ENCODE measurements at places on chromosomes 7 and 10.

DNA sequence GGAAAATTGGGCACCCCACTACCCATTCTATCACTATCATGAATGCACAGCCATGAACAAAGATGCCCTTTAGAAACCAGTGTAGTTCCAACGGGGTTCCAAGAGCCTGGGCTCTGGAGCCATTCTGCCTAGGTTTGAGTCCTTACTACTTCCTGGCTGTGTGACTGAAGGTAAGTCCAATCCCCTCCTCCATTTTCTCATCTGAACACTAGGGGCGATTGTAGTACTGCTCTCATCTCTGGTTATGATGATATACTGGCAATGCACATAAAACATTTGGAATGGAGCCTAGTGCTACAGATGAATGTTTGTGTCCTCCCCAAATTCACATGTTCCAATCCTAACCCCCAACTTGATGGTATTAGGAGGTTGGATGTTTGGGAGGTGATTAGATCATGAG, 28.1 kb upstream of the CDH23 start:
- no peak for DNase-seq

GRCh38 chr7:158587162-158588084, at the start of gene PTPRN2:
Gene PTPRN2, minus strand, starts transcription at chr7:158587823.
- DNase-seq, result peak; percentile 57

GRCh38 chr7:44391171-44391570, 65.8 kb upstream of the CAMK2B start:
- no peak for DNase-seq

DNA sequence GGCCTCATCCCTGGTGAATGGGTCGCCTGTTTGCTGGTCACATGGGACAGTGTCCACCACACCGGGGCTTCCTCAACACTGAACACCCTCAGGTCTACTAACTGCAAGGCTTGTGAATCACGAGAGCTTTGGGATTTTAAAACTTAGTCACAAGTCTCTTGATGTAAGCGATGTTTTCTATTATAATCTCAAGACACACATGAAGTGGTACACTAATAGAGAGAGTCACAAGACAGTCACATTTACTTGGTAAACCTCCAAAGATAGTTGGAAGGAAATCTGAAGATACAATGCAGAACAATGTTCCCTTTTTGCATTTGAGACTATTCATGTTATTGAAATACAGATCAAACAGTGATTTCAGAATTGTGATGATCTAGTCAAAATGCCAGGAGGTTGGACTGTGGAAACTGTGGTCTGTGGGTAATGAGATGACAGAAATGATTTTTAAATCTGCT, 233.1 kb upstream of the KLF6 start:
- DNase-seq, result peak; percentile 22

- no peak for DNase-seq
Measured at GRCh38 chr7:70352088-70352487, 753.8 kb downstream of the AUTS2 start.

DNA sequence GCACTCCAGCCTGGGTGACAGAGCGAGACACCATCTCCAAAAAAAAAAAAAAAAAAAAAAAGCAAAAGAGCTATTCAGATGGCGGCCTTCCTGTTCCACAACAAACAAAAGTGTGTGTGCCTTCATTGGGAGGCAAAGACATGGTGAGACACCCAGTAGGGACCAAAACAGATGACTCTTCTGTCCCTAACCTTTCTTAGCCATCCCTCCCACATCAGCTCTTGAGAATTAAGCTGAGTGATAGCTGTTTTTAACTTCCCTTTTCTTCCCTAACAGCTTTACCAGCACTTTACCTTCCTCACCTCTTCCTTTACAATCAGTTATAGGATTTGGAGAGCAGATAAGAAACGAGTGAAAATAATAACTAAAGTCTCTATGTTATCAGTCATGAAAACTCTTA, 48.2 kb downstream of the ARMH3 start:
- peak; percentile 40 for DNase-seq

DNA sequence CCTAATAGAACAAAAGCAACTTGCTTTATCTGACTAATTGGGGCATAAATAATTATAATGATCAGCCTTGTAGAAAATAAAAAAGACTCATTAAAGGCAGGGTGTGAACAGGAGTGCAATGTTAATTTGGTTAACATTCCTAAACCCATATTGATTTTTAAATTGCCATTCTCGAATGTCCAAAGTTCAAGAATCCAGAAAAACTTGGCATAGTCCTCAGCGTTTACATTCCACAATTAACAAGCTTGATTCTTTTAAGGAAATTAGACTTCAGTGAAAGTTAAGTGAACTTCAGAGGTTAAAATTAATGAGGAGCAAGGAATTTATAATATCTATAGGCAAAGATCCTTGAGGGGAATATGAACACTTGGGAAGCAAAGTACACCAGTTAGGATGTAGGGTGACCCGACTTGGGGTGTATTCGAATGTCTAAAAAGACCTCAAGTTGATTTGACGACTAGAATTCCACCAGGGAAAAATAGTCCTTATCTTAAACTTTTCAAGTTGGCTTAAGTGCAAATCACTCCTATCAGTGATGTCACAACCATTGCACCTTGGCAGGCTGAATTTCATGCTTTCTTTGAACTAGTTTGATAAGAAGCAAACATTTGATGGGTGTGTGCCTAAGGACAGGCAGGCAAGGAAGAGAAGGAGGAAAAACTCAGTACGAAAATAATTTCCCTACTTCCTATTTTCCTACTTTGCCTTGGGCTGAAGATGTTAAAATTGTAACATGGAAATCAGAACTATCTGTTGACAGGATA, 830.4 kb upstream of the COBL start:
- no peak for DNase-seq

DNA sequence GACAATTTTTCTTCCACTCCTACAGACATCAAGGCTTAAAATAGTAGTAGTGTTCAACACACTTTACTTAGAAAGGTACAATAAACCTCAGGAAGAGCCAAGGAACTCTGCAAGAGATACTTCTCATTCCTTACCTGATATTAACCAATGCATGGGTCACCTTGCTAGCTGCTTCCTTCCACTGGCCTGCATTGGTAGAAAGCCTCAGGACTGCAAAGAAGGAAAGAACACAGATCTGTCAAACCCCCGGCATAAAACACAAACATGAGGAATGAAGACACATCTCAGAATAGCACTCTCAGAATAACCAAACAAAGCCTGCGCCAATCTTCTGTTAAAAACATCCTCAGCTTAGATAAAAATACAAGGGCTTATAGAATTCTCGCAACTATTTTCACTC, 96.1 kb upstream of the KCNIP2 start:
- no peak for DNase-seq

GRCh38 chr10:85548034-85548433, 818.6 kb downstream of the GRID1 start:
- DNase-seq, result no peak

- DNase-seq, result no peak
Measured at GRCh38 chr10:64023926-64024470, 502.8 kb downstream of the REEP3 start.

GRCh38 chr7:135321556-135321955, 87.9 kb downstream of the STRA8 start:
- DNase-seq, result peak; percentile 28

- DNase-seq, result no peak
Measured at GRCh38 chr7:31022117-31022516, 30.0 kb upstream of the ADCYAP1R1 start.

DNA sequence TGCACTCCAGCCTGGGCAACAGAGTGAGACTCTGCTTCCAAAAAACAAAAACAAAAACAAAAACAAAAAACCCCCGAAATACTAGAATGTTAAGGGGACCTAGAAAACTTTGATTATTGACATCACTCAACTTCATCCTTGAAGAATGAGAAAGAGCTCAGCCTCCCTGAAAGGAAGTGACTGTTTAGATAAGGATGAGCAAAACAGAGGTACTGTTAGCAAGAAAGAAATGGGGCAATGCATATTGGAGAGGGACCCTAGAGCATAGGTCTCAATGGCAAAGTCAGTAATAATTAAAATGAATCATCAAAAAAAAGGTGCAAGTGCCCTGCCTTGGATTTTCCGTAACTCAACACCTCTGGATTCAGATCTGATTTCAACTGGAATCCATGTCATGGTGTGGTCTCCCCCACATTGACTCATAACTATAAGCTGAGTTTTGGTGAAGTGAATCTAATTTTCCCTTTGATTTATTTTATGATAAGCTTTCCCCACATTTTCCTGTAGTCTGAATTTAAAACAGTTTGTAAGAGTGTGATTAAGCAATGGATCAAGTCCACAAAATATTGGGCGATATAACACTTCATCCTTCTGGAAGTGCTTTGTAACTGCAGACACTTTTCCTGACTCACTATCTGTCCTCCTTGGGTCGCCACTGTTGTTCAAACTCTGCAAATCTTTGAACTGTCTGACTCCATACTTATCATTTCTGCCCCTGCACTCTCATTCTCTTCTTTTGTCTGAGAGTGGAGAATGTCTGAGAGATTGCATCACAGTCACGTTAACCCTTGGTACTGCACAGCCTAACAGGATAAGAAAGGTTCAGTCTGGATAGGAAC, 224.8 kb upstream of the LYZL1 start:
- no peak for DNase-seq

- no peak for DNase-seq
Measured at GRCh38 chr10:81953420-81953819, 78.4 kb downstream of the NRG3 start.

- DNase-seq, result no peak
Measured at GRCh38 chr7:127943541-127944521, 87.4 kb downstream of the LRRC4 start.

GRCh38 chr7:44891791-44892190, 6.5 kb upstream of the PURB start:
- DNase-seq, result no peak

DNA sequence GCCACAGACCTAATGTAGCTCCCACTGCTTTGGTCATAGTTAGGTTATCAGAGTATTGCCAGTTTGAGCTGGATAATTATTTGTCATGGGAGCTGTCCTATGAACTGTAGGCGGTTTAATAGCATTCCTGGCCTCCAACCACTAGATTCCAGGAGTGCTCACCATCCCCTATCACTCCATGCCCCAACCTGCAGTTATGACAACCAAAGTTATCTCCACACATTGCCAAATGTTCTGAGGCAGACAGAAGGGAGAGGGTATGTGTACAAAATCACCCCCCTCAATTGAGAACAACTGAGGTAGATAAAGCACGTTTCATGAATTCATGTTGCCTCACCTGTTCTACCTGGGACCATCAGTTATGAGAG, 119.0 kb upstream of the CACUL1 start:
- DNase-seq, result no peak

- no peak for DNase-seq
Measured at GRCh38 chr10:70272925-70273316, 10.9 kb downstream of the NPFFR1 start.
